ENCODE measurements at places on chromosomes 4 and X.

DNA sequence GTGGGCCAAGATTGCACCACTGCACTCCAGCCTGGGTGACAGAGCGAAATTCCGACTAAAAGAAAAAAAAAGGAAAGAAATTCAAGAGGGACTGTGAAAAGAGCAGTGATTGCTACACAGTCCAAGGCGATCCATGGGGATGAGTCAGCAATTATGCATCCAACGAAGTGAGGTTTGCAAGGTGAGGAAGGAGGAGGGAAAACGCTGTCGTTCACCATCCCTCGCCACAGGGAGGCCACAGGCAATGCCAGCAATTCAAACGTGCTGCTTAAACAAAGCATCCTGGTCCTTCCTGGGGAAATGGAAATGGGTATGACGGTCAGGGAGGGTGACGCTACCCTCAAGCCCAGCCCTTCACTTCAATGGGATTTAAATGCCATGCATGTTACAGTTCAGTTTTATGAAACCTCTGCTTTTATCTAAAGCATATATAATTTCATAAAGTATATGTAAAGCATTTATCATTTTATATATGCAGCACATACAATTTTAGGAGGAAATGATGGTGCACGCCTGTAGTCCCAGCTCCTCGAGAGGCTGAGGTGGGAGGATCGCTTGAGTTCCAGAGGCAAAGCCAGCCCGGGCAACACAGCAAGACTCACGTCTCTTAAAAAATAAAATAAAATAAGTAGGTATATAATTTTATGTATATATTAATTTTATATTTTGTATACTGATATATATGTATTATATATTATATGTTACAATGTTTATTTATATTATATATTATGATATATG is 108.7 kb downstream of the DHRSX start:
- DNase-seq, result no peak

DNA sequence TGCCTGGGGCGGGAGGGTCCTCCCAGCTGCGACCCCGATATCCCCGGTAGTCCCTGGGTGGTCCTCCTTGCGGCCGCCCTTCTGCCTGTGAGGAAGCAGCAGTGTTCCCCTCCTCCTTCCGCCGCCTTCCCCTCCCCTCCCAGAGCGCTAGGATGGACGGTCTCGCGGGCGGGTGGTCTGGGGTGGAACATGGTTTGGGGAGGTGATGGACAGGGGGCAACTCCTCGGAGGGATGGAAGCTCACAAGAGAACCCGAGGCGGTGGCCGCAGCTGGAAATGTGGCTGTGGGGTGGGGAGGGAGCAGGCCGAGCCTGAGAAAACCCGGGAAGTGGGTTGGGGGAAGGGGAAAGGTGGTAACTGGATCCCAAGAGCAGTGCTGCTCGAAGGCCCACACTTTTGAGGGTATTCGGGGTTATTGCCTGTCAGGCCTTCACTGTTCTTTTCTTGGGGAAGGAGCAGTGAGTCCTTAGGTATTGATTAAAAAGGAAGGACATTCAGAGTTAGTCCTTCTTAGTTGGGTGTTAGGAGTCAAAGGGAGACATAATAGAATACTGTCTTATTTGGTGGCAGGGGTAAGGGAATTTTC is 581 bp downstream of the UBE2K start:
- DNase-seq, result peak; percentile 62

- DNase-seq, result no peak
Observed at GRCh38 chrX:40096395-40097091, 1.2 kb downstream of the BCOR start.

GRCh38 chrX:149207518-149207917 is 297.6 kb downstream of the IDS start:
- DNase-seq, result no peak

DNA sequence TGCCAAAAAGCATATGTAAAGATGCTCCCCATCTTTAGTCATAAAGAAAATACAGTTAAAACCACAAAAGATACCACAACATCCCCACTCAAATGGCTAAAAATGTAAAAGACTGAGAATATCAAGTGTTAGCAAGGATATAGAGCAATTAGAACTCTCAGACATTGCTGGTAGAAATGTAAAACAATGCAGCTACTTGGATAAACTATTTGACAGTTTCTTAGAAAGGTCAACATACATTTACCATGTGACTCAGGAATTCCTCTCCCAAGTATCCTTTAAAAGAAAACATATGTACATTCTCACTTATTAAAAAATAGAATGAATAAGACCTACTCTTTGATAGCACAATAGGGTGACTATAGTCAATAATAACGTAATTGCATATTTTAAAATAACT is 173.7 kb downstream of the HNRNPD start:
- DNase-seq, result no peak

- DNase-seq, result no peak
Observed at GRCh38 chr4:168174308-168174707, 82.0 kb downstream of the ANXA10 start.

DNA sequence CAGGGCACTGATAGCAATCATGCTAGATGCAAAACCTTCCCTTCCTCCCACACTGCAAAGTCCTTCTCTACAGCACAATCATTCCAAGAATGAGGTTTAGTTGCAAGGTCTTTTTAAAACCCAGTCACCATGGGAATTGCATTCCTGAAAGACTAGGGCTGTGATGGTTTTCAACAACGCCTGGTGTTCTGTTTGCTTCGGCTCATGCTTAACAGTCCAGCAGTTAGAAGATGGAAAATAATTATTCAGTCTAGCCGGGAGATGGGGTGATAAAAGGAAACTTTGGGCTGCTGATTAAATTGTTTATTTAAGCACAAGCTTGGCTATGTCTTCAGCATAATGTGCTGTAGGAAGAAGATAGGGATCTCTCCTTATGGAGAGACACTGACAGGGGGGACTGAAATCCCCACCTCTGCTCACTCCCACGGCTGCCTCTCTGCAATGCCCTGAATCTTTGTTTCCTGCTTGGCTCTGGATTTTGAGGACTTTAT is 211.4 kb downstream of the MID1IP1 start:
- no peak for DNase-seq

GRCh38 chr4:24470666-24471485 is 113.5 kb downstream of the DHX15 start:
- peak; percentile 43 for DNase-seq
